ENCODE measurements at places on chromosomes 6 and 20.

DNA sequence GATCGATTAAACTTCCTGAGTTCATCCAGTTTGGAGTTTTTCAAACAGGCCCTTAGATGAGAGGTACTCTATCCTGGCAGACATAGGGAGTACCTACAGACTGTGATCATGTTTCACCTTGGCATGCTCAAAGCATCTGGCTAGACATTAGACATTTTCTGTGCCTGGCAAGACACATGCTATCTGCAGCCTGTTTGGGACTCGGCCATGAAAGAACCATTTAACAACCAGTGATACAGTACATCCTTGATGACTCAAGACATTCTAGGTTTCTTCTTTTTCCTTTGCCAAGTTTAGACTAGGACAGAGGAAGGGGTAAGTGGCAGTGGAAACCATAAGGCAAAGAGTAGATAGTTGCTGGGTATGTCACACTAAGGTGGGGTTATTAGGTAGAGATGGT is 15.4 kb upstream of the PAQR8 start:
- no peak for DNase-seq

- no peak for DNase-seq
These were observed 27.6 kb upstream of the CGA start for GRCh38 chr6:87122477-87122876.

GRCh38 chr6:33679761-33680160 is 31.7 kb downstream of the UQCC2 start:
- no peak for DNase-seq

DNA sequence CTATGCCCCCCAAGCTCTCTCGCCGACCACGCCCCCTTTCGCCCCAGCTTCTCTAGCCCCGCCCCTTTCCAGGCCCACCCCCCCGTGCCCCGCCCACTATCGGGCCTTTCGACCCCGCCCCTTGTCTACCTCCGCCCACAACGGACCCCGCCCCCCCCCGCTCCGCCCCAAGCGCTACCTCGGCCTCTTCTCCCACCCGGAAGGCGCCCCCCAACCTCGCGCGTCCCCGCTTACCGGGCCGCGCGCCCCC is 200 bp downstream of the ZBTB22 start:
- DNase-seq: no peak

DNA sequence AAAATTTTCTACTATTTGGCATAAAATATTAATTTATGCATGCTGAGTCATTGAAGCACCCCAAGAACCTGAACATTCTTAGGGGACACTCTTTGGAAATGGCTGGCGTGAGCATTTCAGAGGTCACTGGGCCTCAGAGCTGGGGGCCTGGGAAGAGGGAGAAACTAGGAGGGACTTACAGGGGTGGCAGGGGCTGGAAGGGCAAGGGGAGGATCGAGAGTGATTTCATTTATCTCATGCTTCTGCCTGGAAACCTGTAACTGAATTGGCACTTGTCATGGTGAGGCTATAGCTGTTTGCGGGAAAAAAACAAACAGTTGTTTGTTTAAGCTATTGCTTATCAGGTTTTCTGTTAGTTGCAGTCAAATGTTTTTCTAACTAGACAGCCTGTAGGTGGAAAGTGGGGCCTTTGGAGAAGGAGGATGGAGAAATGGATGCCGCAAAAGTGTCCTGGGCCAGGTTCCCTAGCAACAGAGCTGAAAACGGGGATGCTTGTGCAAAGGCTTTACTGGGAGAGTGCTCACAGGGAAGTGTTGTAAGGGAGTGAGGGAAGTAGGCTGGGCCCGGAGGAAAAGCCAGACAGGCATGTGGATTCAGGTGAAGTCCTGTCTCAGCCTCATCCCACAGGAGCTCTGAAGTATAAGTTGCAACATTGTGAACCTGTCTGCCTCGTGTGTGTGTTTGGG is 36.4 kb upstream of the KAT14 start:
- no peak for DNase-seq

DNA sequence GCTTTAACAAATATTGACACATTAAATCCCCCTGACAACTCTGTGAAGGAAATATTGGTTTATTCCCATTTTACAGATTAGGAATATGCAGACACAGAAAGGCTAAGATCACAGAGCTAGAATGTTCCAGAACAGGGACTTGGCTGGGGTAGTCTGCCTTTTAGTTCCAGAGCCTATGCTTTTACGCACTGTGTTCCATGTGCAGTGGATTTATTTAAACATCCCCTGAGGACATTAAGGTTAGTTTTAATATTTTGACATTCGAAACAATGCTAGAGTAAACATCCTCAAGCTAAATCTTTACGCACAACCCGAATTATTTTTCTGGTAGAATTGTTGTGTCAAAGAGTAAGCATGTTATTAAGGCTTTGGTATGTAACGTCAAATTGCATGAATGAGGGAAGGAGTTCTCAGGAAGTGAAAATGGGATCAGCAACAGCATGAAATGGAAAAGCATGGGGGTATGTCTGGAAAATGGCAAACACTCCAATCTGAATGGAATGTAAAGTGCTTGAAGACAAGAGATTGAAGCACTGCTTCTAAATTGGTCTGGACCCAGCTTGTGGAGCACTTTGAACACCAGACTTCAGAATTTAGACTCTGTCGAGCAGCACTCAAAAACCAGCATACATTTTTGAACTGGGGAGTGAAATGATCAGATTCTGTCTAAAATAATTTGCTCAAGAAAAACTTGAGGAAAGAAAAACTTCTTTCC is 429.9 kb downstream of the CD83 start:
- DNase-seq: no peak

- DNase-seq: no peak
These were observed 41.4 kb downstream of the AGPAT4 start for GRCh38 chr6:161232467-161232866.

- DNase-seq: no peak
These were observed 162.7 kb upstream of the SGK1 start for GRCh38 chr6:134480593-134480992.

- DNase-seq: no peak
These were observed 5.2 kb downstream of the NOP56 start for GRCh38 chr20:2657674-2658073.

DNA sequence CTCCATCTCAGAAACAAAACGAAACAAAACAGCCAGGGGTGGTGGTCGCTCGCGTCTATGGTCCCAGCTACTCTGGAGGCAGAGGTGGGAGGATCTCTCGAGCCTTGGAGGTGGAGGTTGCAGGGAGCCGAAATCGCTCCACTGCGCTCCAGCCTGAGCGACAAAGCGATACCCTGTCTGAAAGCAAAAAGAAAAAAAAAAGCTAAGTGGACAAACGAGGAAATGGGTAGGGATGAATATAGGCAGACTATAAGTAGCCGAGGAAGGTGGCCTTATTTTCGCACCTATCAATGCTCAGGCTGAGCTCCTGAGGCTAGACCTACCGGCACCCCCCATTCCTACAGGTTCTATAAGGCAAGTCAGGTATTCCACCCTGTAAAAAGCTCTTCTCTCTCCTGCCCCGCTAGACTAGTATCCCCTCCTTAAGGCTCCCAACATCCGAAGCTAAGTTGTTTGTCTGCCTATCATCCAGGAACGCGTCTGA is 650 bp upstream of the CASP8AP2 start:
- peak; percentile 1 for DNase-seq

DNA sequence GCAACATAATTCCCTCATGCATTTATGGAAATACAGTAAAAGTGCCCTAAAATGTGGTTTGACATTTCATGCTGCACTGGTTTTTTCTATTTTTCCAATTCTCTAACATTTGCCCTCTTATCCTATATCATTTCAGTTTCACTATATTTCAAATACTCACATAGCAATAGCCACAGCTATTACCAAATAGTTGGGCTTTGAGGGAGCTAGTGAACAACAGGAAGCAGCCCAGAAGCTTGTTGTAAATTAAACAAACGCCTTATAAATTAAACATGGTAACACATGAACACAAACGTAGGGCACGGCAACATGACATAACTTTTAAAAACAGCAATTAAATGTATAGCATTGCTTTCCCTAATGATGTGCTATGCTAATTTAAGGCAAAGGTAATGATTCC is 469.0 kb downstream of the CDC5L start:
- DNase-seq: no peak

GRCh38 chr20:42484790-42485375 is 704.8 kb downstream of the PTPRT start:
- DNase-seq: no peak

DNA sequence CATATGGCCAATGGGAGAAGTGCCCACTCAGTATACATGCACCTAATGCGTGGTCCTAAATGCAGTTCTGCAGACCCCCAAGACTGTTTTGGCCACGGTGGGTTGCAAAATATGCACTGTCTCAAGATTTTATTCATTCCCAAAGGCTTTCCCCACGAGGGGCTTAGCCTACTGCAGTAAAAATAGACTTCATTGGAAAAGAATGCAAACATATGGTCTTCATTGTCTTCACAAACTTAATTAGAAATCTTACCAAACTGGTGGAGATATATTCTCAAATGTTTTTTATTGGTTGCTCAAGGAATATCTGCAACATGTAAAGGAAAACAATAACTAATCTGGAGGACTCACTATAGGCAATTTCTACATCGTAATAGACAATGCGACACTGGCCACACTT is 31.6 kb upstream of the PRL start:
- DNase-seq: no peak

DNA sequence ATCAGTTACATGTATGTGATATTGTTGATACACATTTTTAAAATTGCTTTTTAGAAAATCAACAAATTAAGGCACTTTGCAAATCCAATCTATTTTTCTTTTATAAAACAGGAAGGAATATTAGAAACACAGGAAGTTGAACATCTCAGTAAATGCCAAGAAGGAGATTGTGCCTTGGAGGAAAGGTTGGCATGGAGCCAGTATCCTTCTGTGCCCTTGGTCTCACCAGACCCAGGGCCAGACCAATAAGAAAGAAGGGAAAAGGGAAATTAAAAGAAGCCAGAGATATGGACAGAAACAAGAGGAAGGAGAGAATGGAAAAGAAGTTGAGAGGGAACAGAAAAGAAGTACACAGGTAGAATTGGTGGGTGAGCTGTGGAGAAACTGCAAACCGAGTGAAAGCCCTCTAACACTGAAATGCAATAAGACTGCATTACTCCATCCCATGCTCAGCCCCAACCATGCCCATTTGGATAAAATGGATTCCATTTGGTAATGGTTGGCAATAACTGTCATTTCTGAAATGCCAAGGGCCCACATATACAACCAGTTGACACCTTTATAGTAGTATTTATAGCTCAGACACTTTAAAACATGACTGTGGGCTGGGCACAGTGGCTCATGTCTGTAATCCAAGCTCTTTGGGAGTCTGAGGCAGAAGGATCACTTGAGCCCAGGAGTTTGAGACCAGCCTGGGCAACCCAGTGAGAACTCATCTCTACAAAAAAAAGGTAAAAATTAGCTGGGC is 133.8 kb downstream of the GMPR start:
- DNase-seq: no peak

GRCh38 chr6:17415321-17415720 is 21.9 kb downstream of the CAP2 start:
- DNase-seq: no peak

DNA sequence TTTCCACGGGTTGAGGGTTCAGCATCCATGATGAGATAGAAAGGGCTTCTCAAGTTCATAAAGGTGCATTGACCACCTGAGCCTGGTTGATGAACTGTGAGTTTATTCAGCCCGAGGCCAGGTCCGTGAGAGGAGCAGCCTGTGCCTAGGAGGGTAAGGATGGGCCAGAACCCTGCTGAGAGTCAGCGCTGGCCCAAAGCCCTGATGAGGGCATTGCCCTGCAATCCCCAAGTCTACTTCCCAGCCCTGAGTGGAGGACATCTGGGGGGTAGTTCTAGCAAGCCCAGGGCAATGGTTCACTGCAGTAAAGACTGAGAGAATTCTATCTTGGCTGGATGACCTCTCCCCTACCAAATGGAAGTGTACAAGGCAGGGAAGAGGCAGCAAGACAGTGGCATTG is 123.3 kb upstream of the NXT1 start:
- no peak for DNase-seq

DNA sequence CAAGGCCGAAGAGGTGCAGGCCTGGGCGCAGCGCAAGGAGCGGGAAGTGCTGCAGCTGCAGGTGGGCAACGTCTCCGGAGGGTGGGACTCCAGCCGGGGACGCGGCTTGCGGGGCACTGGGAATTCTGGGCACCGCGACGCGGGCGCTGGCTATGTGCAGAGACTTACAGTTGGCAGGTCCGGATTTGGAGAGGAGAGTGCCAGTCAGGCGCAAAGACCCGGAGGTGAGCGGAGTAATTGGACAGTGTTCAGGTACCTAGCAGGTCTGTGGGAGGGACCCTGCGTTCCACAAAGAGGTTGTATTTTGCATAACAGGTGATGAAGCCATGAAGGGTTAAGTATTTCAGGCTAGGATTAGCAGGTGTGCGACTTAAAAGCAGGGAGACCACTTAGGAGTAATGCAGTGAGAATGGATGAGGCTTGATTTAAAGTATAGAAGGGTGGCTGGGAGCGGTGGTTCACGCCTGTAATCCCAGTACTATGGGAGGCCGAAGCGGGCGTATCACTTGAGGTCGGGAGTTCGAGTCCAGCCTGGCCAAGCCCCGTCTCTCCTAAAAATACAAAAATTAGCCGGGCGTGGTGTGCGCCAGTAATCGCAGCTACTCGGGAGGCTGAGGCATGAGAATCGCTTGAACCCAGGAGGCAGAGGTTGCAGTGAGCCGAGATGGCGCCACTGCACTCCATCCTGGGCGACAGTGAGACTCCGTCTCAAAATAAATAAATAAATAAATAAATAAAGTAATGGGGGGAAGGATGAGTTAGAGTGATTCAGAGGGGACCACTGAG is 1.0 kb downstream of the MRPS26 start:
- DNase-seq: no peak

- DNase-seq: no peak
These were observed 25.4 kb downstream of the ZMYND8 start for GRCh38 chr20:47330933-47331708.
